HuH-7.5 (cell line): ENCODE measurements at places on chromosomes 4 and X.

DNA sequence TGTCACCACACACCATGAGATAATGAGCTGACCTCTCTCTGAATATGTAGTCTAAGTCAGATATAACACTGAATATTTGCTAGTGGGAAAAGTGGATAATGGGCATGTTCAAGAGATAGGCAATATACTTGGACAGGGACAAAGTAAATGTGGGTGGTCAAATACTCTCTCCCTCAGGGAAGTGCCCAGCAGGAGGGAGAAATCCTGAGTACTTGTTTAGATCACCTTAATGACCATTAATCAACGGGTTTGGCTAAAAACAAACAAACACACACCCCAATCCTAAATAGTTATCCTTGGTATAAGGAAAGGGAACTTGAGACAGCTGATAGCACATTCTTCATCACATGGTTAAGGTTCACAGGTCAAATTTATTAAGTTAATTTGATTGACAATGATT lies 933.5 kb downstream of the C4orf33 start:
- DNase-seq: no peak

- DNase-seq: no peak
Observed at GRCh38 chrX:23819385-23820234, 36.6 kb downstream of the SAT1 start.

DNA sequence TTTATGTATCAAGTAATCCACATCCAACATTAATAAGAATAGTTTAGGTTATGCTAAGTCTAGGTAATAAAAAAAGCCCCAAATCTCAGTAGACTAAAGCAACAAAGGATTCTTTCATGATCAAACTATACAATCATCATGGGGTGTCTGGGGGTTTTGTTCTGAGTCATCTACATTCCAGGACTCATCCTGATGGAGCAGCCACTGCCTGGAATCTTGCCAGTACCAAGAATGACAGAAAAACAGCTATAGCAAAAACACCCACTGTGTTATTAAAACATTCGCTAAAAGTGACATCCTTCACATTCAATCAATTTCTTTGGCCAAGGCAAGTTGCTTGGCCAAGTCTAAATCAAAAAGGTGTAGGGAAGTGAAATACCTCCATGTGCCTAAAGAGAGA lies 3.9 kb upstream of the ARHGEF38 start:
- no peak for DNase-seq

DNA sequence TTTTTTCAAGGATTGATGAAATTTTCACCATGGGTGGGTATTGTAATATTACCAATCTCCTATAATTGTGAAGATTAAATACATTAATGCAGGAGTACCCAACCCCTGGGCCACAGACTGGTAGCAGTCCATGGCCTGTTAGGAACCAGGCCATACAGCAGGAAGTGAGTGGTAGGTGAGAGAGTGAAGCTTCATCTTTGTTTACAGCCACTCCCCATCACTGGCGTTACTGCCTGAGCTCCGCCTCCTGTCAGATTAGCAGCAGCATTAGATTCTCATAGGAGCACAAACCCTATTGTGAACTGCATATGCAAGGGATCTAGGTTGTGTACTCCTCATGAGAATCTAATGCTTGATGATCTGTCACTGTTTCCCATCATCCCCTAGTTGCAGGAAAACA lies 15.1 kb downstream of the RAPGEF2 start:
- DNase-seq: no peak

DNA sequence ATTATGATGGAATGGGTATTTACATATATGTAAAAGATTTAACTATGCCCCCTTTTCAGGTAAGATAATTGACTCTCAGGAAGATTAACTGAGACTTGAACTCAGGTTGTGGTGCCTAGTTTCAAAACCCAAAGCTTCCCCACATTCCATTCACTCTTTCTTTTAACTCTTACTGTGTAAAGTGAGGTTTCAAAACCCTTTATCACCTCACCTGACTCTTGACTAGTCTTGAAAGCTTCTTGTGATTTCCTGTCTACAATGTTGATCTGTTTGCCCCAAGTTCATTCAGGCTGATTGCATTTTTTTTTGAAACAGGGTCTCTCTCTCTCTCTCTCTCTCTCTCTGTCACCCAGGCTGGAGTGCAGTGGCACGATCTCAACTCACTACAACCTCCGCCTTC lies 40.5 kb upstream of the RAPGEF2 start:
- DNase-seq: no peak

- no peak for DNase-seq
Observed at GRCh38 chrX:148193759-148194158, 212.6 kb downstream of the FMR1NB start.
